ENCODE measurements at places on chromosomes 4 and X.

- no peak for DNase-seq
These were observed 207.0 kb downstream of the ARHGAP24 start for GRCh38 chr4:85681921-85682320.

GRCh38 chr4:25283948-25284347 is 28.6 kb upstream of the ZCCHC4 start:
- DNase-seq: no peak

GRCh38 chrX:48489892-48490291 is 13.9 kb downstream of the FTSJ1 start:
- no peak for DNase-seq

GRCh38 chr4:170988446-170988845 is 824.8 kb upstream of the GALNTL6 start:
- no peak for DNase-seq

DNA sequence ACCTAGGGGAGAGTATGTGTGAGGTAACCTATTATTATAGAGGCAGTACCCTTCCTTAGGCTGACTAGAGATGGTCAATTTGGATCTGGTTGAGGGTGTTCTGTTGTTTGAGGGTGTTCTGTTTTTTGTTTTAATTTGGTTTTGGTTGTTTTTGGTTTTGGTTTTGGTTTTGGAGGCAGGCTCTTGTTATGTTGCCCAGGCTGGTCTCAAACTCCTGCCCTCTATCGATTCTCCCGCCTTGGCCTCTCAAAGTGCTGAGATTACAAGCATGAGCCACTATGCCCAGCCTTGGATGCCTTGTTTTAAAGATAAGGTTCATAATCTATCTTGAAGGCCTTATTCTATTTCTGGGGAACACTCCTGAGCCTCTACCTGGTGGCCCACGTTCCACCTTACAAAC is 912 bp downstream of the CXorf65 start:
- DNase-seq: no peak

DNA sequence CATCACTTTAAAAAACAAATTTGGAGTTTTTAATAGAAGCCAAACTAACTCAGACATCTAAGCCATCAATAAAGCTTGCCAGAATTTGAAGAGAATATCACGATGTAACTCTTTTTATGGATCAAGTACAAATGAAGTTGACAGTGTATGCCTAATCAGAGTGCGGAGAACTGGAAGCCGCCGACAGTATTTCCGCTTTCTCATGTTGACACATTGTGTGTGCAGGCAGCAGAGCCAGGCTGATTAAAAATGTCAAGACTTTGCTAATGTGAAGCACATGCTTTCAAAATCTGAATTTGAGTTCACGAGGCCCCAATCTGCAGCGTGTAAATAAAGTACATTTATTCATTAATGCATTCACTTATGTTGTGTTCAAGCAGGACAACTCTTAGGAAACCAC is 161.2 kb downstream of the TENM3 start:
- DNase-seq: no peak

DNA sequence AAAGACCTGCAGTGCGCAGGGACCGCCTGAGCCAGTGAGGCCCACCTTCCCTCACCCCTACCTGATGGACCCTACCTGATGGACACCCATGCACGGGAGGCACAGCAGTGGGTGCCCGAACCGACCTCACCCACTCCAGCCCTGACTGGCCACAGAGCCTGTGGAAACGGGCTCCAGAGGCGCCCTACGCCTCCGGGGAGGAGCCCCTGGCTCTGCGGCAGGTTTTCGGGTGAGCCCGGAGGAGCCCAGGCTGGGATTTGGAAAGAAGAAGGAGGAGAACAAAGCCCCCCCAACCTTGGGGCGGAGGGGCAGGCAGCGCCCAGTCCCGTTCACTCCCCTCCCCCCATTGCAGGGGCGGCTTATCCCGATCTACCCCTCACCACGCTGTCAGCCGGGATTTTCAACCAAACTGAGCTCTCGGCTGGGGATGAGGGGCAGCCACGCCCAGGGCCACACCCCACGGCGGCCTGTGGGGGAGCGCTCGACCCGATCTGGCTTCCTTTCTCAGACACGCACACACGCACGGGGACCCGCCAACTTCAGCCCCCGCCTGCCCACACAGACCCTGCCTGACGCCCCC is 675 bp downstream of the L1CAM start:
- DNase-seq: no peak

DNA sequence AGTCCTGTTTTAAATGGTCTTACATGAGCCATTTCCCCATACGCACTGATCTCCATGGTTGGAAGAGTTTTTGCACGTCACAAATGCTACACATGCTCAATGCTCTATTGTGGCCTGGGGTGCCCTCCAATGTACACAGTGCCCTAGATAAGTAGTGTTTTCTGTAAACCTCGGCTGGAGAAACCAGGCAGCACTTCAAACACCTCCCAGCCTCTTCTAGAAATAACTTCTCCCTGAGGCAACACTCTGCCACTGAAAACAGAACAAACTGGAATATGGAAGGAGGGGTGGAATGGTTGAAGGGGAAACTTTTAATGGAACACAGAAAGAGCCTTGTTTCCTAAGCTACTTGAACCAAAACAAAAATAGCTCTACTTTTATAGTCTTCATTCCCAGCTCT is 123.9 kb upstream of the CBR4 start:
- DNase-seq: no peak

GRCh38 chr4:120847019-120847582 is 75.4 kb downstream of the PRDM5 start:
- DNase-seq: no peak

DNA sequence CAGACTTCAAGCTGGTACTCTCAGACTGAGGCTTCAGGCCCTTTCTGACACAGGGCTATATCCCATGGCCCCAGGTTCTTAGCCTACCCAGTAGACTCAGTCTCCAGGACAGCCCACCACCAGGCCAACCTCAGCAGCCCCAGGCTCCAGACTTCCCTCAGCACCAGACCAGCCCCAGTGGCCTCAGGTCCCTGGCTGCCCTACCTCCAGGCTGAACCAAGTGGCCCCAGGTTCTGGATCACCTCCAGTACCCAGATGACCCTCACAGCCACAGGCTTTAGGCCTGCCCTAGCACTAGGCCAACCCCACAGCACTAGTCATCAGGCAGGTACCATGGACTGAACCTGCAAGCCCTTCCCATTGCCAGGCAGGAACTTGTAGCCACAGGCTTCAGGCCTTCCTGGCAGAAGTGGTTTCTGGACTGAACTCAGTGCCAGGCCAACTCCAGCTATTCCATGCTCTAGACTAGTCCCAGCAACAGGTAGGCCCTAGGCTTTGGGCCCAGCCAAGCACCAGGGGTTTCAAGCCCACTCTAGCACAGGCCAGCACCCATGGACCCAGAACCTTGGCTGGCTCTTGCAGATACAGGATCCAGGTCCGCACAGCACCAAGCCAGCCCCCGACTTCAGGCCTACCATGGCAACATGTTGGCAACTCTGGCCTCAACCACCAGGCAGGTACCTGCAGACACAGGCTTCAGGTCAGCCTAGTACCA is 45.7 kb upstream of the MAGED4 start:
- DNase-seq: no peak

- DNase-seq: no peak
These were observed 39.3 kb upstream of the MXD4 start for GRCh38 chr4:2301225-2301642.

DNA sequence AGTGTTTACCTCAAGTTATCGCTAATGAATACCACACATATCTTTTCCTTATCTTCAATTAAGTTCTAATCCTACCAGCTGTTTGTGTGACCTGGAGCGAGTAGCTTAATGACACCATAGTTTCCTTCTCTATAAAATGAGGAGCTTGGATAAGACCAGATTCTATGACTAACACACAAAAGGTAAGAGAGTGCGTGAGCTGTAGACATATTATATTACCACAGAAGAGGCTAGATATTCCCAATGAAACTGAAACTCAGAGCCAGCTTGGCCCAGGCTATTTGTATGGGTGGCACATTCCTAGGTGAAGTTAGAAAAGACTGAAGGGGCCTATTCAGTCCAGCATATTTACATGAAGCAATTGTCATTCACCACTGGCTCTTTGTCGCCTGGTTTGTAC is 30.2 kb downstream of the ASB5 start:
- no peak for DNase-seq

DNA sequence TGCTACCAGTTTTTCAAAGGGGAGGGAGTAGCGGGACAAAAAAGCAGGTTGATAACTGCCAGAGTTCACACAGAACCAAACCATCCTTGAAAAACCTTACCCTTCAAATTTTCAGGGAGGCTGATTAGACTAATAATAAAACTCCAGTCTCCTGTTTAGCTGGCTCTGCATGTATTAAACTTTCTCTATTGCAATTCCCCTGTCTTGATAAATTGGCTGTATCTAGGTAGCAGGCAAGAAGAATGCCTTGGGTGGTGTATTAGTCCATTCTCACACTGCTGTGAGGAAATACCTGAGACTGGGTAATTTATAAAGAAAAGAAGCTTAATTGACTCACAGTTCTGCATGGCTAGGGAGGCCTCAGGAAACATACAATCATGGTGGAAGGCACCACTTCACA is 18.1 kb upstream of the PLP1 start:
- no peak for DNase-seq

DNA sequence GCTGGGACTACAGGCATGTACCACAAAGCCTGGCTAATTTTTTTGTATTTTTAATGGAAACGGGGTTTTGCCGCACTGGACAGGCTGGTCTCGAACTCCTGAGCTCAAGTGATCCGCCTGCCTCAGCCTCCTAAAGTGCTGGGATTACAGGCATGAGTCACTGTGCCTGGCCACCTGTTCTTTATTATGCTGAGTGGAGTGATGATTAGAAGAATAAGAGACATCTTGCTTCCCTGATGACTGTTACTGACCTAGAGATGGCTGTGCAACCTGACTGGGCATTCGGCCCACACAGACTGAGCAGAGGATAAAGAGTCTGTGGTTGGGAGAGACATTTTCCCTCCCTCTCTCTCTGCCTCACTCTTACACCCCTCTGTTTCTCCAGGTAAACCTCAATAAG is 56.7 kb downstream of the SPINK2 start:
- DNase-seq: no peak

DNA sequence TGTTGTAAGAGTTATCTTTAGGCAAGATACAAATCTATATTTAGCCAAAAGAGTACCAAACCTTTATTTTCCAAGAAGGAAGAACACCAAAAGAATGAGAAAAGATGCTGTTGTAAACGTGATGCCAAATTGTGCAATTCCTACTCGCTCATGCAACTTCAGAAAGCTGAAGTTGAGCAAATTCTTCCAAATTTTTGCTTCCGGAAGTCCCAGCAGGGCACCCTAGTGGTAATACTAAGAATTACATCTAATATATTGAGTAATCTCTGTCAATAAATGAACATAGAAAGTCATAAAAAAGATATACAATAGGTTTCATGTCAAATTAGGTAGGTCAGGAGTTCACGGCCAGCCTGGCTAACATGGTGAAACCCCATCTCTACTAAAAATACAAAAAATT is 36.0 kb upstream of the SMARCAD1 start:
- DNase-seq: no peak

DNA sequence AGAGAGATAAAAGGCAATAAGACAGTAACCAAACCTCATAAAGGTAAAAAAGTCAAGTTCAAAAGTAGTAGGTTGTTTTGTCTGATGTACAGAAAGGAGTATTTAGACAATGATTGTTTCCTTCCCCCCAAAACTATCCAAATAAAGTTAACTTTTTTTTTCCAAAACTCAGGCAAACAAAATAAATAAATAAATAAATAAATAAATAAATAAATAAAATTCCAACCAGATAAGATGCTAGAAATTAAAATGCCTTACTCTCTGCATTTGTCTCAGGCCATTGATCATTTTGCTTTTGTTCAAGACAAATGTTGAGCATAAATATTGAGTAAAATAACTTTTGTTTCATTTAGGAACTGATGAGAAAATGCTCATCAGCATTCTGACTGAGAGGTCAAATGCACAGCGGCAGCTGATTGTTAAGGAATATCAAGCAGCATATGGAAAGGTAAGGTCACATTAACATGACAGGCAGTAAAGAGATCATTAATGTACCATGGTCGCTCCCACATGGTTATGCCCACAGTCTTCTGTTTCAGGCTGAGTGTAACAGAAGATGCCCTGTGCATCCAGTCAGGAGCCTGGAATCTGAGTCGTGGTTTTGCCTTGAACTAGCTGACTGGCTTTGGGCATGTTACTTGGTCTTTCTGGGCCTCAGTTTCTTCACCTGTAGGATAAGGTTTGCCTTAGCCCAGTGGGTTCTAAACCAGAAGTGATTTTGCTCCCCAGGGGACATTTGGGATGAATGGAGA is 27.3 kb downstream of the ANXA3 start:
- no peak for DNase-seq

DNA sequence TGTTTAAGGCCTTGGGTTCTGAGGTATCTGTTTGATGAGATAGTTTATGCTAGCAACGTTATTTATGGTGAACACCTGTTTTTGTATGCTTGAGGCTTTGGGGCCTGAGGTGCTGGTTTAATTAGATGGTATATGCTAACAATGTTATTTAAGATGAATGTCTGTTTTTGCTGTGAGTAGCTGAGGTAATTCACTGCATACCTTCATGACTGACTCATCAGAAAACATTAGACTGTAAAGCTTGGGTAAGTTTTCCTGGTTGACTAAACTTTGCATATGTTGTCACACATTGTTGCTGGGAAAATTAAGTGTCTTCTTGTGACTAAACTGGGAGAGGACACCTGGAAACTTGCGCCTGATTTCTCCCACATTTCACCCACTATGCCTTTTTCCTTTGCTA is 1026.6 kb downstream of the RAPGEF2 start:
- DNase-seq: no peak

DNA sequence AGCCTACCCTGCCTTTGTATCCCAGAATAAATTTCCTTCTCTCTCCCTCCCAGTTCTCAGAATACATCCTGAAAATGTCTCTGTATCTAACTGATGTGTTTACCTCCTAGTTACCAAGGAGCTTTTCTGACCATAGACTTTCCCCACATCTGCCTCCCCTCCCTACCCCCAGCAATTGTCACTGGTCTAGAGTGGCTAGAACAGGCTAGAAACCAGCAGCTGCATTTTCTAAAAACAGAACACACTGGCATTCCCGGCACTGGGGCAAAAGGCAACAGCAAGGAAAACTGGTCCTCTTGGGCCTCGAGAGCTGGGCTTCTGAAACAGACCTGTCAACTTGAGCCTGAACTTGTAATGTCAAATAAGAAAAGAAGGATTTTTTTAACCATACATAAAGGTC is 16.4 kb downstream of the TASL start:
- DNase-seq: no peak

GRCh38 chr4:1770245-1770644 is 22.8 kb upstream of the FGFR3 start:
- DNase-seq: no peak

GRCh38 chr4:152591396-152591795 is 55.5 kb upstream of the FBXW7 start:
- DNase-seq: no peak

GRCh38 chrX:85244450-85245211 is 840 bp downstream of the ZNF711 start:
- DNase-seq: no peak

- no peak for DNase-seq
These were observed 201.5 kb upstream of the FAM241A start for GRCh38 chr4:111943796-111944203.

DNA sequence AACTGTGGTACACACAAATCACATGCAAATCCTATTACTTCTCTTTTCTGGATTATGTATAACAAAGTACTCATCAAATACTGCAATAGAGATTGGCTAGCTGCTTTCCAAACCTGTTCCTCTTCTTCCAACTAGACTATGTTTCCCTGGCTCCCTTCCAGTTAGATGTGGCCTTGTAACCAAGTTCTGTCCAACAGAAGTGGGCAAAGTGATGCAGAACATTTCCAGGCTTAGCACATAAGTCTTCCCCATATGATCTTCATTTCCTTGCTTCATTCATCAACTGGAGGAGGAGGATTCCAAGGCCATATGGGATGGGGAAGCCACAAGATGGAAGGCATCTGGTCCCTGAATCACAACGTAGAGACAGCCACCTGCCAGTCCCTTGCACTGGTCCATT is 8.0 kb downstream of the SLC9A7 start:
- no peak for DNase-seq

- no peak for DNase-seq
These were observed 65.2 kb downstream of the SLC4A4 start for GRCh38 chr4:71404049-71404448.

All from NCI-H1436 treated with DMSO at 0.1 percent for 48 hours (cell line).